Esophagus squamous epithelium (tissue), 5 donors: ENCODE measurements at places on chromosomes 3 and 15.

DNA sequence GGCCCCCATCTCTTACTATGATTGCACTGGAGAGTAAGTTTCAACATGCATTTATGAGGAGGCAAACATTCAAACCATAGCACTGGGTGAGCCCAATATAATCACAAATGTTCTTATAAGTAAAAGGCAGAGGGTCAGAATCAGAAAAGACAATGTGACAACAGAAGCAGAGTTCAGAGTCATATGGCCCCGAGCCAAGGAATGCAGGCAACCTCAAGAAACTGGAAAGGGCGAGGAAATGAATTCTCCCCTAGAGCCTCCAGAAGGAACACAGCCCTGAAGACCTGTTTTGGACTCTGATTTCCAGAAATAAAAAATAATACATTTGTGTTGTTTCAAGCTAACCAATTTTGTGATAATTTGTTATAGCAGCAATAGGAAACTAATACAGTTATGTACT lies 81.3 kb upstream of the ABI3BP start:
- no peak for DNase-seq

DNA sequence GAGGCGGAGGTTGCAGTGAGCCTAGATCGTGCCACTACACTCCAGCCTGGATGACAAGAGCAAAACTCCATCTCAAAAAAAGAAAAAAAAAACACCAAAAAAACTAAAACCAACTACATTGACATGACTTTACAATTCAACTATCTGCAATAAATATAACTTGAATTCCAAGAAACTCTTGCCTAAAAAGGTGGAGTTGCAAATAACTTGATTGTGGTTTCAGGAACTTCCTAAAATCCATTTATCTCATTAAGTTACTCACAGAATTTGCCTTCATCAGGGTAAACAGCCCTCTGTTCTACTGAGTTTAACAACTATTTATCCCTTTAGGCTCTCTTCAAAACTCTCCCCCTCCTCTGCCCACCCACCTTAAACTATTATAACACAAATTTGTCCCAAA lies 2.7 kb upstream of the MAPK6 start:
- no peak for DNase-seq

DNA sequence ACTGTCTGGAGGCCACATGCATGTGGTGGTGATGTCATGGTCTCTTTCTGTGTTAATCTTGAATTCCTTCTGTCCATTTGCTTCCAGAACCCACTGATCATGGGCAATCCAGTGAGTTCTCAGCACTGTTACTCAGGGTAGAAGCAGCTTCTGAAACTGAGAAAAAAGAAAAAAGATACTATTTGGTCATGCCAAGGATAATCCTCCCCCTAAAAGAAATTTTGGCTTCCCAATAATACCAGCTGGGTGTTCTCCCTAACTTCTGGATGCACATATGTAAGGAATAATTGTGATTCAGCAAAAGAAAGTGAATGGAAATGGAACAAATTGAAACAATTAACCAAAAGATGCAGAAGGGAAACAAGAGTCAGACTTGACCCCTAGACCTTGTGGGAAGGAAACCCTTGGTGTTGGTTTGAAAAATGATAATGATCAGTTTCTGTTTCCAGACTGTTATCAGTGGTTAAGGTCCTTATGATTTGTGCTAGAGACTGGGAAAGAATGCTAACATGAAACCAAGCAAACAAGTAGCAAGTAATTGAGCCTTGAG lies 92.3 kb downstream of the RBMS3 start:
- DNase-seq: no peak

DNA sequence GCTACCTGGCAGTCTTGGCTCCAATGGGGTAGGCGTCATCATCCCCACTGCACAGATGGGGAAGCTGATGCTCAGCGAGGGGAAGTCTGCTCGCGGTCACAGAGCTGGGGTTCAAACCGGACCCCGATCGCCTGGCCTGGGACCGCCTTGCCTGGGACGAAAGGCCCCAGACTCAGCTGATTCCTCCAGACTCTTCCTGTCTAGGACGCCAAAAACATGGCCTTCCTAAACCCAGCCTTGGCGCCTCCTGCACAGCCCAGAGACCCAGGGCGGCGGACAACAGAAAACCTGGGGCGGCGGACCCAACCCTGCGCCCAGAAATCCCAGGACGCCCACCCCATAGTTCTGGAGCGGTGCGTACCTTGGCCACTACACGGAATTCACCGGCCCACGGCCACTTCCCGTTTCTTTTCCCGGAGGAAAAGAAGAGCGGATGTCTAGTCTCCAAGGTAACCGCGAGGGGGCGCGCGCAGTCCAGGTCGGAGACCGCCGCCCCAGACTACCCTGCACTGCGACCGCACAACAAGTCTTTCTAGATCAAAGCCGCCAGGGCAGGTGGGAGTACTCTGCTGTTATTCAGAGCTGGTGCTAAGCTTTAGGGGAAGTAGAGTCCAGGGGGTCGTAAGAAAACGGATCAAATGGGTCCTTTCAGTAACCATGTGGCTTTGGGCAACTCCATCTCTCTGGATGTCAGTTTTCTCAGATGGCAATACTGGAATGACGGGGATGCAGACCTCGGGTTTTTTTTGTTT lies 4.9 kb upstream of the IL17RD start:
- DNase-seq: no peak

- no peak for DNase-seq
Measured at GRCh38 chr3:12336099-12336498, 47.2 kb downstream of the PPARG start.

- no peak for DNase-seq
Measured at GRCh38 chr3:141499284-141499683, 12.5 kb downstream of the RASA2 start.

DNA sequence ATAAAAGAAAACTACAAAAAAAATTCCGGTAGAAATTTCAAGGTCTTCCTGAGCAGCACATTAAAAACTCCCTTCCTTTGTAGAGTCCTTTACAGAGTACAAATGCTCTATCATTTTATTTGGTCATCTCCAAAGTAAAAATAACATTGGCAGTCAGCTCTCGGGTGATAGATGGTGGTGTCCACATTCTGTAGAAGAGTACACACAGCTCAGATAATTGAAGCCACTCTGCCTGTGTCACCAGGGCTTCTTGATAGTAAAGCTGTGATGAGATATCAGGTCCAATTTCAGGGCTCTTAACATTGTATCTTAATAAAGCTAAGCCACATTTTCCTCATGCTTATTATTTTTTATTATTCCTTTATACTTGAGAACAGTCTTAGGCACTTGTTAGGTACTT lies 371.6 kb downstream of the TAFA4 start:
- no peak for DNase-seq

- no peak for DNase-seq
Measured at GRCh38 chr3:156291272-156292123, 171.1 kb downstream of the KCNAB1 start.

DNA sequence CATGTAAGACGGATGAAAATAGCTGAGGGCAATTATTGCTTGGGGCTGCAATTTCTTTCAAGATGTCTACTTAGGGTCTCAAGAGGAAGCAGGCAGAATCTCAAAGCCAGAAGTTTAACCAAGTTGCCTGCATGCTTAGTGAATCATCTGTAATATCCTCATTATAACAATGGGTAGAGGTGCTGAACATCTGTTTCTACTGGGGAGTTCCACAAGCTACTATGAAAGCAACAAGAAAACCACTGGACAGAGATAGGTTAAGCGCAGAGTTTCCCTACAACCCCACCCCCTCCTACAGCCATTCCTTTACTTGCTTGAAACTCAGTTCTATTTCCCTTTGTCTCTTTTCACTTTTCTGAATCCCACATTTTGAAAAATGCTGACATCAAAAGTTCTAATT lies 759.4 kb upstream of the GBE1 start:
- no peak for DNase-seq

DNA sequence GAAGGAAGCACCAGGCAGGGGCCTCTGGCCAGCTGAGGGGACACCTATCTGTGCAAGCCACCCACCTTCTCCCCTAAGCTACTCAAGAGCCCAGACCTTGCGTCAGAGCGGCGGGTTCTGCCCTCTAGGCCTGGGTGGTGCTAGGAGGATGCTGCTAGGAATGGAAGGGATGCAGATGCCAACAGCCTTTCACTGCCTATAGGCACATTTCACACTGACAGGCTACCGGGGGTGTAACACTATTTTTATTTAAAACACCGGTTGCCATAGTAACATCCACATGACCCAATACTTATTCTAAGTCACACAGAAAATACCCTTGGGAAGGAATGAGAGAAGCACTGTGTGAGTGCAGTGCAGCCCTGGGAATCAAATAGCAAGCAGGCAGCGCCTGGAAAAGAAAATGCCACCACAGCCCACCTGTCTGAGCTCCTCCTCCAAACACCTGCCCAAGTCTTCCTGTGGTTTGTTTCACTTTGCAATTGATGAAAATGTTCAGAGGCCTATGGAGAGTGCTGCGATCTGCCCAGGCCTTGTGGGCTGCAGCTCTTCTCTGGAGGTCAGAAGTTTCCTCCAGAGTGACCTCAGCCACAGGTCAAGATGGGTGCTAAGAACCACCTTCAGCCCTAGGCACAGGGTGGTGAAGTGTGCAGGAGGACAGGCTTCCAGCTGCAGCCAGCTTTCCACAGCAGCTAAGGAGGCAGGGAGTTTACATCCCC lies 113.5 kb upstream of the TOPAZ1 start:
- no peak for DNase-seq

GRCh38 chr15:87582169-87582568 lies 674.4 kb downstream of the NTRK3 start:
- no peak for DNase-seq

GRCh38 chr3:146646261-146646660 lies 41.1 kb upstream of the PLSCR5 start:
- no peak for DNase-seq

- no peak for DNase-seq
Measured at GRCh38 chr3:101512396-101512645, 691 bp downstream of the SENP7 start.

GRCh38 chr15:59687836-59688235 lies 1.3 kb downstream of the BNIP2 start:
- no peak for DNase-seq

DNA sequence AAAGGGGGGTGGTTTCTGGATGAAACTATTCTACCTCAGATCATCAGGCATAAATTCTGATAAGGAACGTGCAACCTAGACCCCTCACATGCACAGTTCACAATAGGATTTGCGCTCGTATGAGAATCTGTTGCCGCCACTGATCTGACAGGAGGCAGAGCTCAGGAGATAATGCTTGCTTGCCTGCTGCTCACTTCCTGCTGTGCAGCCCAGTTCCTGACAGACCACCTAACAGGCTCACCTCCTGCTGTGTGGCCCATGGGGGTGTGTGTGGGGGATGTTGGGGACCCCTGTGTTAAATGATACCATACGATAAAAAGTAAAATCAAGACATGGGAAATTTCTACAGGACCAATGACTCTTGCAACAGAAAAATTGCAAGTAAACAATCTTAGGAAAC lies 24.0 kb downstream of the CP start:
- DNase-seq: no peak

DNA sequence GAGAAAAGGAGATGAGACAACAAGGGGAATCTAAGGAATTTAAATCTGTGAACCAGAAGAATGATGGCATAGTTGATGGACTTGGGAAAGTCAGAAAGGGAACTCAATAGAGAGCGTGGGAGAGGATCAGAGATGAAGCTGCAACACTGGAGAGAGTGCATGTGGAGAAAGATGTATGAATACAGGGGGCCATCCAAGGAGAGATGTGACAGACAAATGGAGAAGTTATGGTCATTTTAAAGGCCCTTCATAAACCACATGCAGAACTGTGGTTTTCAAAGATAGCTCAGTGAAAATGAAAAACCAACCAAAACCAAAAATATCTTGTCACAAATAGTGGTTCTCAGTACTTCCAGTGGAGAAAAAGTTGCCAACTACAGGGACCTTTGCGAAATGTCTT lies 265.2 kb downstream of the SUCLG2 start:
- no peak for DNase-seq

- DNase-seq: no peak
Measured at GRCh38 chr3:4776980-4777581, 202.2 kb upstream of the BHLHE40 start.

DNA sequence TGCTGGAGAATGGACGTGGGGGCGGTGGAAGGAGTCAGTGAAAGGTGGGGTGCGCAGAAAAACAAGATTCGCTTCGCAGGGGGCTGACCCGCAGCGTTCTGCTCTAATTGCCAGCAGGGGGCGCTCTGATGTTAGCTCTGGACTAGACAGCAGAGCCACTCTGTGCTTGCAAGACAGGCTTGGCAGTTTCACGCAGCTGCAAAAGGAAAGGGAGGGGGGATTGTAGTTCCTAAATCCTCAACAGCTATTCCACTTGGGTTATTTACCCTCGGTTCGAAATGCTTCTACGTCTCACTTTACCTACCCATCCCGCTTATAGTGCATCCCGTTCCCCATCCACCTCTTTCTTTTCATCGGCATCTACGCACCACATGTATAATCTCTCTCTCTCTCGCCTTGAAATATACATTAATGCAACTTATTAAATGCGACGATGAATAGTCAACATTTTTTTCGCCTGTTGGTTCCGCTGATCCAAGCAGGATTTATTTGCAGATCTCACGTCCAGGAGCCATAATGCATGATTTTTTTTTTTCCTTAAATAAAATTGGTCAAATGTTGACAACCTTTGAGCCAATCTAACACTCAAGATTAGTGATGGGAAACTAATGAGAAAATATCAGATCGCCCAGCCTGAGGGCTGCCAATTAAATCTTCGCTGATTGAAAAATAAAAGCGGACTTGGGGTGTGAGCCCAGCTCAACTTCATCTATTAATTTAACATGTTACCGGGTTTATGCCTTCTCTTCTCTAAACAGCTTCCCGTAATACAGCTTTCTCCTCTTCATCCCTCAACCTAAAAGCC lies 216.4 kb downstream of the MEIS2 start:
- DNase-seq: no peak

DNA sequence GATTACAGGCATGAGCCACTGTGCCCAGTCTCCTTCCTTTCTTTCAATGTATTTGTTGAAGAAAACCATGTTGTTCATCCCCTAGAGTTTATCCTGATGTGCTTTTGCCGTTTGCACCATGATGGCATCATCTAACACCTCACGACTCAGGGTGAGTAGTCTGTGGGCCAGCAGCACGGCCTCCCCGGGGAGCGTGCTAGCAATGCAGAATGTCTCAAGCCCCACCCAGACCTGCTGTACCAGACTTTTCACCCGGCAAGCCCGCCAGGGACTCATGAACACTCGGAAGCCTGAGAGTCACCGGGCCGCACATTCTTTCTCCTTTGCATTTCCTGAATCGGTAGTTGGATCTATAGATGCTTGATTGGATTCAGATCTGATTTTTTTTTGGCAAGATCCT lies 64.6 kb downstream of the RPN1 start:
- no peak for DNase-seq

- DNase-seq: no peak
Measured at GRCh38 chr3:52555056-52555455, 18.7 kb downstream of the UQCC5 start.

- no peak for DNase-seq
Measured at GRCh38 chr3:144593881-144594280, 622.3 kb downstream of the DIPK2A start.
